Activated naive CD4-positive, alpha-beta T cell treated with Interleukin-2 at 50 U/mL for 16 hours (primary cell): ENCODE measurements at places on chromosomes 2 and 18.

DNA sequence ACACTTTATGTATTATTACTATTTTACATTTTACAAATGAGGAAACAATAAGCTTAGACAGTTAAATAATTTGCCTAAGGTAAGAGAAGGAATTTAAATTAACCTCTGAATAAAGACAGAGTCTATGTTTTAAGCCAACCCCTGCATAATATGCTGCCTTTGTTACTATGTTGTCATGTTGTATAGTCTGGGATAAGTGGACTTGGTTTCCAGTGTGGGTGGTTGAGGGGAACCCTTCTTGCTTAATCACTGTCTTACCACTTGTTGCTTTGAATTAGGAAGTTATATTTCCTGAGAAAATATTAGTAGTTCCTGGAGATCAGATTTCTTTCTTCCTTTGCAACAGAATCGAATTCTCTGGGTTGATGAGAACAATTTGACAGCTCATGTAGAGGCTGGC lies 52.6 kb downstream of the AGPS start:
- no peak for DNase-seq

DNA sequence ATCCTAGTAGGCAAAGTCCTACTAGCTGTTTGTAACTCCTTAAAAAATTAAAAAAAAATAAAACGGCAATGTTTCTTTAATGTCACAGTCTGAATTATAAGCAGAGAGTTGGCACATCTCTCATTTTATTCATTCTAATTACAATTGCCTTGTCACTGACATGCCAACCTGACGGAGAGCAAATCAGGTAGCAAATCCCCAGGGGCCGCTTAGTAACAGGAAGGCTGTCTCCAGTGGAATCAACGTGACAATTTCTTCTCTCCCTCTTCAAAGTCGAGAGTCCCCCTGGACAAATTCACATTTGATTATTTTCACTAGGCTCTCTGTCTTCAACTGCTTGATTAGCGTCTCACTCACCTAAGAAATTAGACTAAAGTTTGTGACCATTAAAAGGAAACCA lies 1598.9 kb upstream of the PIK3C3 start:
- no peak for DNase-seq

- no peak for DNase-seq
Measured at GRCh38 chr2:127643439-127644065, 2.4 kb upstream of the GPR17 start.

DNA sequence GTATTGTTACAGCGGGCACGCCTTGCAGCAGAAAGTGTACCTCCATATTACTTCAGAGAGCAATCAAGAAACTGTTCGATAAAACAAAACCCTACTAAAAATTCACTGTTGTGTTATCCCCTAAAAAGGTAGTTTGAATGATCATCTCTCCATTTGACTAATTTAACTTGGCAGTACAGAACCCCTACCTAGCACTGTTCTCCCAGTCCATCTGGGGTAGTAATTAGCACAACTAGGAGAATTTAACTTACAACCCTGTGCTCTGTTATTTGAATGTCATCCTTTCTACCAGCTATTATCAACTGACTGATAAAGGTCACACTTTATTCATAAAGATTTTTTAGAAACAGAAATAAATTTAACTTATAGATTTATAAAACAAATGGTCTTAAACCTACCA lies 121.2 kb downstream of the EPB41L3 start:
- no peak for DNase-seq

DNA sequence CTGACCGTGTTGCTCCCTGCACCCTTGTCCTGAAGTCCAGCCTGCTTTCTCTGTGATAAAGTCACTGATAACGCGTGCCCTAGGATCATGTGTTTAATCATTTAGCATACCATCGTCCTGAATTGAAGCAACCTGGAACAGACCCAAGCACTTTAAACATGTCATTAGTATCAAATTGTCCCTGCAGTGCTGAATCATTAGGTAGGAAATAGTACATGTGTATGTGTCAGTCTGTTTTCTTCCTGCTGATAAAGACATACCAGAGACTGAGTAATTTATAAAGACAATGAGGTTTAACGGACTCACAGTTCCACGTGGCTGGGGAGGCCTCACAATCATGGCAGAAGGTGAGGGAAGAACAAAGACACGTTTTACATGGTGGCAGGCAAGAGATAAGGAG lies 2.8 kb downstream of the ASB18 start:
- no peak for DNase-seq

DNA sequence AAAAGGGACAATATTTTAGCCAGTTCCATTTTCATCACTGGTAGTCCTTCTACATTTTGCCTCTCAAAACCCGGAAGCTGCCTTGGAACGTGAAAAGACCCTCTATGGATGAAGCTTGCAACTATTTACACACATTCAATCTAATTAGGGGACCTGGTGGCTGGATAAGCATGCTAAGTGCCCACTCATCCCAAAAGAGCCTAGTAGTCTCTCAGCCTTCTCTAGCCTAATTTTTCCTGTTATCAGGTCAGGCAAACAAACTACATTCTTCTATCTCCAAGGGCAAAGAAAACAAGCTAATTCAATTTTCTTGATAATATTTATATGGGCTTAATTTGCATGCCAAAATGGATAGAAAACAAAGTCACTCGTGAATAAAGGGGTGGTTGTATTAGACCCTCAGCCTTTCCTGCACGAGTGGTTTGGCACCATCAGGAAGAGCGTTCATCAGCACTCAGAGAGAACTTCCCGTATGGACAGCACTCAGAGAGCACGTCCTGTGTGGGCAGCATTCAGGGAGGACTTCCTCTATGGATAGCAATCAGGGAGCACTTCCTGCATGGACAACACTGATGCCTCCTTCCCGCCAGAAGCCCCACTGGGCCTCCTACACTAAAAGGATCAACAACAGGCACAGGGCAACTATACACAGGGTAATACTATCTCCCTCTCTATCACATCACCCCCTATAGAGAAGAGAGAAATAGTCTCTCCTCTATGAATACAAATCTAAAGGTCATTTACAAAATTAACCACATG lies 122.2 kb downstream of the RBMS1 start:
- DNase-seq = no peak

- DNase-seq = peak; percentile 33
Measured at GRCh38 chr2:239751679-239752355, 273.3 kb downstream of the NDUFA10 start.

- DNase-seq = no peak
Measured at GRCh38 chr18:74715306-74715705, 117.6 kb downstream of the ZNF407 start.

- DNase-seq = no peak
Measured at GRCh38 chr2:23410596-23410995, 25.6 kb downstream of the KLHL29 start.

DNA sequence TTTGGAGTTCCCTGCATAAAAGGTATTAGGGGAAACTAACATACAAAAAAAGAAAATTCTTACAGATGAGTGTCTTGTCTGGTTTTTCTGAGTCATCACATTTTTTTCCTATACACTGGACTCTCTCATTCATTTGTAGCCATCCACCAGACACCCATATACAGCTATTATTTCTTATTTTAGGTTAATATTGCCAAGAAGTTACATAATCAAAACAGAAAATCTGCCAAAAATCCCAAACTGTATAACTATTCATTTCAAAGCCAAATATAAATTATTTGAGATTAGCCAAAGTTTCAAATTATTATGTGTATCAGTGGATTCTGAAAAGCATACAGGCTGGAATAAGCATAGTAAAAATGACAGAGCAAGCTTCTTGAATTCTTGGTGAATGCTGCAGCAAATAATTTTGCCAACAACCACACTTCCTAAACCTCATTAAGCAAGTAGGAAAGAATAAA lies 191.2 kb downstream of the NCKAP5 start:
- no peak for DNase-seq

DNA sequence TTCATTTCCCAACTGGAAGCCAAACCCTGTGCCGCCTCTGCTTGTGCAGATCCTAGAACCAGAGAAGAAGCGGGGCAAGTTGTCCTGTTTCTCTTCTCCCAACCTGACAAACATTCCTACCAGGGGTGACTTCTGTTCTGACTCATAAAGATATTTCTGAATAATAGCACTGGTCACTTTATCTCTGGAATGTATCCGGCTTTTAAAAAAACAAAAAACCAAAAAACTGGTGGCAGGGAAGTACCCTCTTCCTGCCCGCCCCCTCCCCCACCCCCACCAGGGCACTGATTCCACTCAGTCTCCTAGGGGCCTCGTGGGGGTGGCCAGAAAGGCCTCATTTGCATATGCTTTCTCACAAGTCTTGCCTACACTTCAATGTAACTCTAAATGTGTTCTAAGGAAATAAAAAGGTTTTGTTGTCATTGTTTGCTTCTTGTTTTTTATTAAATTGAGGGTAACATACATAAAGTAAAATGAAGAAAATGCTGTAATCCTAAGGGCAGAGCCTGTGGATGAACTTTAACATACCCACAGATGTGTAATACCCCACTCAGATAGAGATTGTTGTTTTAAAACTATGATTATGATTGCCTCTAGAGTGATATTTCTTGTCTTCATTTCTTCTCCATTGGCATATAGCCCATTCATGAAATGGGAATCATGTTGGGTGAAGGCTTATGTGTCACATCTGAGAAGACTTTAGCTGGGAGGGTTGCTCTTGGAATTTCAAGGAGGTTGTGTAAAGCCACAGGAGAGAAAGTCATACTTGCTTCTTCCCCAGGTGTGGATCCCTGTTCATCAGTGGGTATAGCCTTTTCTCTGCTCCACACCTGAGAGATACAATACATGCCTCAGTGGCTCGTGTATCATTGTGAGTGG lies 5.3 kb upstream of the FOSL2 start:
- no peak for DNase-seq

- no peak for DNase-seq
Measured at GRCh38 chr2:73408198-73408597, 22.6 kb downstream of the ALMS1 start.

DNA sequence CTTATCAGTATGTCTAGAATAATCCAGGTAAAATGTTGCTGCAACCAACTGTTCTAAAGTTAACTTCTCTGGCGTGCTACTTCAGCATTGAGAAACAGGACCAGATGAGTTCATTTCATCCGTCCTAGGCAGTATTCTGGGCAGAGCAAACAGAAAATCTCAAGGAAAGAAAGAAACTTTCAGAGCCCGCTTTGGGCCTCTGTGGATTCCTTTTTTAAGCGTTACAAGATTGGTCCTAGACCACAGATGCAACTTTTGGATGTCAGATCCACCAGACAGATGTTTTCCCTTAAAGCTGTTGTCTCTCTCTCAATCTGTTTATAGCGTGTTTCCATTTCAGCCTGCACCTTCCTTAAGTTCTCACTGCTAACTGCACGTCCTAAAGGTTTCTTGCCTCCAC lies 75.0 kb downstream of the BCL2 start:
- DNase-seq = no peak
